ENCODE measurements at places on chromosomes 12 and 14.

GRCh38 chr14:87005280-87005679 lies 987.7 kb downstream of the GALC start:
- DNase-seq = no peak

GRCh38 chr12:103956509-103957027 lies 9.1 kb upstream of the TDG start:
- no peak for DNase-seq

GRCh38 chr12:18320036-18320617 lies 58.8 kb downstream of the PIK3C2G start:
- DNase-seq = no peak

GRCh38 chr12:17540921-17541320 lies 549.1 kb downstream of the RERGL start:
- DNase-seq = no peak

Measured in stimulated activated CD4-positive, alpha-beta T cell treated with anti-CD3 and anti-CD28 coated beads, TNF-alpha, amount 100 ng/mL, for 48 hours (primary cell).